ENCODE measurements at places on chromosomes 12 and 14.

DNA sequence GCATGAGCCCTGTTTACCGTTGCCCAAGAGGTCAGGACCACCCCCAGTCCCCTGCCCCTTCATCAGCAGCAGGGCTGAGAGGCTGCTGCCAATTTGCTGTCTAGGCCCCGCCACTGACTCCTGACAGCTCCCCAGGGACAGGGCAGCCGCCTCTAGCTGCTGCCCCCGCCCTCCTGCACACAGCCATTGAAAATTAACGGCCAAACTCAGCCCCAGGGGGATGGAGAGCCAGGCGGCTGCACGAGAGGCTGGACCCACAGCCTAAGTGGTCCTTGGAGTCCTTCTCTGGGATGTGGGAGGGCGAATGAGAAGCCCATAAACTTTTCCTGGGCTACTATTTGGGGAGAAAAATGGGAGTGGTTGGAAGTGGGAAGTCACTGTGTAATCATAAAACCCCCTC, 4.6 kb downstream of the FOXN4 start:
- no peak for DNase-seq

GRCh38 chr14:100566119-100566518, 21.1 kb downstream of the BEGAIN start:
- DNase-seq, result no peak

GRCh38 chr12:45559537-45559936, 170.0 kb upstream of the ARID2 start:
- DNase-seq, result no peak

GRCh38 chr12:121794534-121795033, 1.1 kb upstream of the RHOF start:
- DNase-seq, result peak; percentile 64

Data from CD4-positive, alpha-beta T cell treated with Interleukin-15 for 1 hour (primary cell).